ENCODE measurements at places on chromosomes 13 and 19.

DNA sequence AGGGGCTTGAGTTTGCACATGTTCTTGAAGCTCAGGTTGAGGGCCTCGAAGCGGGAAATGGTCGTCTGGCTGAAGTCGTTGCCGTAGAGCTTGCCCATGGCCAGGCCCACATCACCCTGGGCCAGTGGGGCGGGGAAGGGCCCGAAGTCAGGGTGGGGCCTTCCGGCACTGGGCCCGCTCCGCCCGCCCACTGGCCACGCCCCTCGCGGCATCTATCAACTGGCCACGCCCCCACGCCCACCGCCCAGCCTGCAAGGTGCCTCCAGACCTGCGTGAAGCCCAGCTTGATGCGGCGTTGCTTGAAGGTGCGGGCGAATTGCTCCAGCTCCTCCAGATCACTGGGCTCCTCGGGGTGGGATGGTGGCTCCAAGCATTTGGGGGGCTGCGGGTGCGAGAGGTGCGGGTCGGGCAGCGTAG is 19.9 kb downstream of the ZNF574 start:
- DNase-seq = no peak

DNA sequence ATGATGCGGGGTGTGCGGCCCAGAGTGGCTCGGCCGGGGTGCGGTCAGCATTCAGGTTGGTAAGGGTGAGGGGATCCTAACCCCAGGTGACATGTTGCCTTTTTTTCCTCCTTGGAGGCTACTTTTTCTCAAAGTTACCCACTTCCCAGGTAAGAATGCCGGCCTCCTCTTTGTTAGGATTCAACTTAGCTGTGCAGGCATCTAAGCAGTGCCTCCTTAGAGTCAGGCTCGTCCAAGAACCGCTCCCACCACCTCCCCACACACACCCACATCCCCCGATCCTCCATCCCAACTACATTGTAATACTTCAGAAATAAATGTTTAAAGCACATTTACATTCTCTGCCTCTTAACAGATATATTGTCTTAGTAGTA is 733 bp upstream of the ENOX1 start:
- DNase-seq = no peak

- peak; percentile 63 for DNase-seq
Measured at GRCh38 chr19:40663695-40664692, 26.5 kb downstream of the NUMBL start.

DNA sequence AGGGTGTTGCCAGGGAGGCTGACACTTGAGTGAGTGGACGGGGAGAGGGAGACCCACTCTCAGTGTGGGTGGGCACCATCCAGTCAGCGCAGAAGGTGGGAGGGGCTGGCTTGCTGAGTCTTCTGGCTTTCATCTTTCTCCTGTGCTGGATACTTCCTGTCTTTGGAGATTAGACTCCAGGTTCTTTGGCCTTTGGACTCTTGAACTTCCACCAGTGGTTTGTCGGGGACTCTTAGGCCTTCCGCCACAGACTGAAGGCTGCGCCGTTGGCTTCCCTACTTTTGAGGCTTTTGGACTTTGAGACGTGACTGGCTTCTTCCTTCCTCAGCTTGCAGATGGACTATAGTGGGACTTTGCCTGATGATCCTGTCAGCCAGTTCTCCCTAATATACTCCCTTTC is 4.3 kb upstream of the LENG8 start:
- no peak for DNase-seq

DNA sequence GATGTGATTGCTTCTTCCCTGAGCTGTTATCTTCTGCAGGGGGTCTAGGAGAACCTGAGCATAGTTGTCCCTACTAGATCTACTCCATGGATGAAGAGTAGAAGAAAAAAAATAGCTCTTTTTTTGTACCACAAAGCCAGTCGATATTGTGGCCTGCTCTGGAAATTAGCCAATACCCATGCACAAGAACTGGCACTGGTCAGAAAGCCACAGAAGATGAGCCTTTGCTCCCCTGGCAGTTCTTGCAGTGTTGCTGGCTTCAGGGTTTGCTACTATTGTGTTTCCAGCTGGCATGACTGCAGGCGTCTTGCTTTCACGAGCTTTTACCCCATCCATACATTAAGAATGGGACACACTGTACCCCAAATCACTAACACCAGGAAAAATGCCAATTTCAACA is 547.7 kb upstream of the KLF12 start:
- DNase-seq = no peak

- peak; percentile 89 for DNase-seq
Measured at GRCh38 chr19:55494172-55494761, 6.0 kb downstream of the SSC5D start.

DNA sequence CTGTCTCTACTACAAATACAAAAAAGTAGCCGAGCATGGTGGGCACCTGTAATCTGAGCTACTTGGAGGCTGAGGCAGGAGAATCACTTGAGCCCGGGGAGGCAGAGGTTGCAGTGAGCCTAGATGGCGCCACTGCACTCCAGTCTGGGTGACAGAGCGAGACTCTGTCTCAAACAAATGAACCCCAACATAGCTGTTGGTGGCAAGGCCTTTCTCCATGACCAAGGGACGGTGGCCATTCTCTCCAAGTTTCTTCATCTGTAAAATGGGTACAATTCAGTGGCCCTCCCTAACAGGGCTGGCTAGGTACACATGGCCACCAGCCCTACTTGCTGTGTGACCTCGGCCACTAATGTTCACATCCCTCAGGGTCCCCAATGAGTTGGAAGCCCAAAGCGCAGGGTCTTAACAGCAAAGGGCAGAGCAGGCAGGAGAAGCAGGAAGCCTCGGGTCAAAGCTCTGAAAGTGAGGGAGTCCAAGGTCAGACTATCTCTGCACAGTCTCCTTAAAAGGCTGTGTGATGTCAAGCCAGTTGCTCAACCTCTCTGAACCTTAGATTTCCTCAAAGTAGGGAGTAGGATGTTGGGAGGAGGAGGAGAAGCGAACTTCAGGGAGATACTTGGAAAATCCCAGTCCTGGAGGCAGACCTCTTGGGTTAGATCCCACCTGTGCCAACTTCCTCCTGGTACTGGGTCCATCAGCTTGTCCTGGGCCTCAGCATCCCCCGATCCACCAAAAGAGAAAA is 2.7 kb downstream of the JUND start:
- DNase-seq = peak; percentile 20

DNA sequence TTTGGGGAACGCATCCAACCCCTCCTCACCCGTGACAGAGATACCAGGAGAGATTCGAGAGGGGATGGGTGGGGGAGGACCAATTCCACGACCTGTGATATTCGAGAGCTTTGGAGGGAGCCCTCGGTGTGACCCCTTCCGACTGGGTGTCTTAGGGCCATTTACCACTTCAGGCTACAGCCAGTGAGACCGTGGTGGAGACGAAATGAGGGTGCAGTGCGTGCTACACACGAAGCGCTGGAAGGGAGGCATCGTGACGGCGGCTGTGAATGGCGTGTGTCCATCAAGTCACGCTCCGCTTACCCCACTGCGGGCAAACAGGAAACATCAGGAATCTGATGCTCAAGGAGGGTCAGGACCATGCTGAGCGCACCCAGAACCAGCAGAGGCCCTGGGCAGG is 10.4 kb downstream of the CTU1 start:
- DNase-seq = no peak

DNA sequence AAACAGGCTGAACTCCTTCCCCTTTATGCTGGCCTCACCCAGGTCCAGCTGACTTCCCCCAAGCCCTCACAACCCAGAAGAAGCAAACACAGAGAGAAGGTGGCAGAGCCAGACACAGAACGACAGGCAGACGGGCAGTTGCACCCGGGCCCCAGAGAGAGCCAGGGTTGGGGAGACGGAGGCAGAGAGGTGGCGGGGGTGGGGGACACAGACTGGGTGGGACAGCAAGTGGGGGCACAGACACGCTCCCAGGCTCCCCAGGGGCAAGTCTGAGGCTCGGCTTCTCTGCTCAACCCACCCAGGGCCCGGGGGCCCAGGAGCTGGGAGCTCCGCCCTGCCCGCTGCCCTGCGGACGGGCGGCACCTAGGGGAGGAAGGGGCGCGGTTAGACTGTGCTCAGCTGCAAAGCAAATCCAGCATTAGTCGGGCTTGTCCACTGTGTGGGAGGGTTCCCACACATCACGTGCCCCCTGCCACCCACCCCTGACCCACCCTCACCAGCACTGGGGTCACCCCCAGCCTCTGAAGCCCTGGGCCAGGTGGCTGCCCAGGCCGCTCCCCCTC is 31.3 kb upstream of the ASF1B start:
- no peak for DNase-seq

DNA sequence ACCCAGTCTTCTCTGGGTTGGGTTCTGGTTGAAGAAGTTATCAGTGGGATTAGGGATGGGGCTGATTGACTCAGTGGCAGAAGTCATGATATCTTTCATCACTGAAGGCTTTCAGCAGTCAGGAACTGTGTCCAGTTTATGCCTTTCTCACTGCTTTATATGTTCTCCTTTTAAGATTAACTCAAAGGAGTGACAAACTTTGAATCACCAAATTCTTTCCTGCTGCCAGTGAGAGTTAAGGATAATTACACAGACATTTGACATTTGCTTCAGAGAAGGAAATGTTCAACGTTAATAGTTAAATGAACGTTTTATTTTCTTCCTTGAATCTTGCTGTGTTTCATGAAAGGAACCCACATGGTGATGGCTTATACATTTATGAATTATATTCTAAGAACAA is 41.0 kb upstream of the CNMD start:
- no peak for DNase-seq

DNA sequence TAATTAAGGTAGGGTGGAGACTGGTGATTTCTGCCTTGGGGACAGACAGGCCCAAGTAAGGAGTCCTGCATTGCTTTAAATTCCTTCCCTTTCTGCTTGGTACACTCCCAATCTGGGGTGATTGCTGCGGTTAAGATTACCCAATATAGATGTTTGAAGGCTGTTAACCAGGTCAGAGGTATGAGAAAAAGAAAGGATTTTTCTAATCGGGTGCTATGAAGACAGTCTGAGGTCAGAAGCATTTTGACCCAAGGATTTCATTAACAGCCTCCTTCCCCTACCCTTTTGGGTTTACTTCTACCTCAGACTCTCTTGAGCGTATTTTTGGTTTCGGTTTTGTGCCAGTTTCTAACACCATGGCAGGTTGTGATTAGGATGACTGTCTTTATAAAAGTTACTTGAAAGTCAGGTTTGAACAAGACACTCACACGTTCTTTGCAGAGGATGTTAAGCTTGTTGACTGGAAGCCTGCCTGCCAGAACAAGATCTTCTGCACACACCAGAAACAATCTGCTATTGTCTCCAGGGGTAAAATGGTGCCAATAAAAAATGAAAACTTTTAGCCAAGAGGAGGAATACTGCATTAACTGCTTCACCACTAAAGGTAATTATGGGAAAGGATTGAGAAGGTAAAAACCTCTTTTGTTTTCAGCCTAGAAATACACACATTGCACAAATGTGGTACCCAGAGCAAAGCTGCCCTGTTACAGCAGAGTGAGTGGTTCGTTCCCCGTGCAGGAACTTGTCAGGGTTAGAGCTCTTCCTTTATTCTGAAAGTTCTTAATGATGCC is 108.8 kb downstream of the NDFIP2 start:
- peak; percentile 1 for DNase-seq

GRCh38 chr13:66489586-66489985 is 740.5 kb downstream of the PCDH9 start:
- DNase-seq = peak; percentile 25

GRCh38 chr13:46881621-46882020 is 15.2 kb downstream of the HTR2A start:
- DNase-seq = no peak

Measured in EH (cell line).